ENCODE measurements at places on chromosomes 1 and 21.

- H3K27me3 ChIP-seq = no peaks in the 10 kb centered on the region
- H3K4me1 ChIP-seq = no peaks in the 10 kb centered on the region
- no peaks in the 10 kb centered on the region for H3K36me3 ChIP-seq
- no peak overlapping the region for H3K27ac ChIP-seq
- DNase-seq = no peak
- no peak overlapping the region for H3K4me3 ChIP-seq
Measured at GRCh38 chr1:17655169-17655568, 100.0 kb upstream of the ACTL8 start.

- no peaks in the 10 kb centered on the region for H3K27me3 ChIP-seq
- DNase-seq = no peak
- H3K27ac ChIP-seq = no peak overlapping the region
Measured at GRCh38 chr1:113804421-113805255, 7.6 kb downstream of the RSBN1 start.

- H3K4me1 ChIP-seq = peaks cover 60% of the 10 kb centered on the region
- no peak for DNase-seq
- H3K27me3 ChIP-seq = no peaks in the 10 kb centered on the region
- peaks cover 24% of the 10 kb centered on the region for H3K36me3 ChIP-seq
- no peak overlapping the region for H3K4me3 ChIP-seq
Measured at GRCh38 chr1:31005617-31006166, 59.8 kb downstream of the PUM1 start.

DNA sequence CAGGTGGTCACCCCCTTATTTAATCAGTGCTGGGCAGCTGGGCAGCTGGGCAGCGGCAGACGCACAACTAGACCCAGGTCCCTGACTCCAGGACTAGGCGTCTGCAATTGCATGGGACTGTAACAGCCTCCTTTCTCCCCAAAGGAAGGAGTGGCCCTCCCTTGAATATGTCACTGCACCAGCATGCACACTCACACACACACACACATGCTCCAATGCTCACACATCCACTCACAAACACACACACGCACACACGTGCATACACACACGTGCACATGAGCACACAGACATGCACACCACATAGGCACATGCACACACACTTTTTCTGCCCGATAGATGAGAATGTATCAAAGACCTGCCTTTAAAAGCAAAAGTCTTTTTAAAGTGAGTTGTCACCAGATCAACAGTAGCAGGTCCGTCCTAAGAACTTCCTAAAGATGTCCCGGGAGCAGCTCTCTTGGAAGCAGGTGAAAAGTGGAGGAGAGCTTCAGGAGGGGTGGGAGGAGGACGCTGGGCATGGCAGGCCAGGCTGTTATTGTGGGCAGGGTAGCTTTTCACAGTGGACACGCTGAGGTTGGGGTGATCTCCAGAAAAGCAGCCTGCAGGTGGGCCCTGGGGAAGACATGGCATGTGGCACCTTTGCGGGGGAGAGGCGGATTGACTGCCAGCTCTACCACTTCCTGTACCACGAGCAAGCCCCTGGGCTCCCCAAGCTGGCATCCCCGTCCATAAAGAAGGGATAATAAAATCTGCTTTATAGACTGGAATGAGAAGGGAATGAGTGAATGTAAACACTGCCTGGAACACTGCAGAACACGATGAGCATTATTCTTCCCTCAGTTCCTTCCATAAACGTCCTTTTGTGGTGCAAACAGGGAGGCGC lies 1.7 kb downstream of the PDE9A start:
- peaks cover 23% of the 10 kb centered on the region for H3K4me1 ChIP-seq
- no peak overlapping the region for H3K27ac ChIP-seq
- DNase-seq = peak; percentile 44

DNA sequence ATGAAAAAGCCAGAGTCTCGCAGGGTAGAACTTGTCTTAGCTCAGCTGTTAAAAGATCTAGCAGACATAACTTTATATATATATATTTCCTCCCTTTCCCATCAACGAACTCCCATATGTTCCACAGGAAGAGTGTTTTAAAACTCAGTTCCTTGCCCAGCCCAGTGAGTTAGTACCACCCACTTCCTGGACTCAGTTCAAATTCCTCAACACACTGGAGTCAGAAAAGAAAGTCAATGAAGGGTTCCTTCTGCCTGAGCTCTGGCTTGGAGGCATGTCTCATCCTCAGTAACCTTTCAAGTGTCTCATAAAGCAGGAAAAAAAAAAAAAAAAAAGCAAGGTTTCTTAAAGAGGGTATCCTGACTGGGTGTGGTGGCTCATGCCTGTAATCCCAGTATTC lies 15.6 kb downstream of the TPM3 start:
- no peak overlapping the region for H3K4me3 ChIP-seq
- H3K27ac ChIP-seq = no peak overlapping the region
- H3K4me1 ChIP-seq = peaks cover 35% of the 10 kb centered on the region
- no peaks in the 10 kb centered on the region for H3K27me3 ChIP-seq
